ENCODE measurements at places on chromosomes 4 and X. TPM values are rescaled to one million over a fixed set of nuclear protein-coding genes. Genes with fewer than 3 reads are reported as not detected.

DNA sequence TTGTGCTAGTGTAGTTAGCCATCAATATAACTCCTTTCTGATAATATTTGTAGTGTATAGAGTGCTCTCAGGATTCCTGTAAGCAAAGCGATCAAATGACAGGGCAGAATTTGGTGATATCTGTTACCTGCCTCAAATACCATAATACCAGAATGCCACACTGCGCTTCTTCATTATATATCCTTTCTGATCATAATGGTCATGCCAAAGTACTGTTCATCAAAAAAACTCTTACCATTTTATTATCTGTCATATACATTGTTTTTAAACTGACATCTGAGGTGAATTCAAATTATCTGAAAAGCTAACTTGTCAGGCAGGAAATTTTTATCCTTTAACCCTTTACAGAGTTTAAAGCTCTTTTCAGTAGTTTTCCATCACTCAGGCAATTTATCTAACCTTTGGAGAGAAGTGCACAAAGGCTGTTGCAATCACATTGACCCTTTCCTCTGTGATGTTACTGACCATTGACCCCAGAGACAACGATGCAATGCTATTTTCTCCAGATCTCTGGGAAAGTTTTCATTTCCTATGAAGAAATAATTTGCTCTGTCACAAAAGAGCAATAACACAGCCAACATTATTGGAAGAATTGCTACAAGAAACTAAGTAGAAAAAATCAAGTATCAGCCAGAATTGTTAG, 37.4 kb downstream of the UGT2B4 start:
- DNase-seq, result no peak

DNA sequence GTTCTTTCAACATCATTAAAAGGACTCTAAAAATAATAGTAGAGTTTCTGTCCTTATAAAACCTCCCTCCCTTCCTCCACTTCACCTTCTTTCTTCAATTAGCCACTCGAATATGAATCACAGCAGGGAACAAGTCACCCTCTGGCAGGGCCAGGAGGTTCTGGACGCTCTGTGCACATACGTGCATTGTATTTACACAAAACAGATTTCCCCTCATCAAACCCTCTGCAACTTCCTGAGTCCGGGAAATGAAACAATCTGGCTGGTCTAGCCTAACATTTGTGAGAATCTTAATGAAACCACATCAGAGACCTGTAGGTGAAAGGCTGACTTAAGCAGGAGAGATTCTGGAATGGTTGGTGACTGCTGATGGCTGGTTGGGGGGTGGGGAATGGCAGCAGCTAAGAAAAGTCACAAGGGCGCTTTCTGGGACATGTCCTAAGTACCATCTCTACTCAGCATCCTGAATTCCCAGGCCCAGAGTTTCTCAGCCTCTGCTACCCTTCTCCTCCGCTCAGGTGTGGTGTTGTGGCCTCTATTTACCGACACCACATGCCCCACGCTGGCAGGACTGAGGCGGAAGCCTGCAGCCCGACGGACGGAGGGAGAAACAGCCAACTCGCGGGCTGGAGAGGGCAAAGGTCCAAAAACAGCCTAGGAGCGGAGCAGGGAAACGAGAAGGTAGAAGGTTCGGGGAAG, 1.0 kb downstream of the ZDHHC9 start:
- peak; percentile 70 for DNase-seq

DNA sequence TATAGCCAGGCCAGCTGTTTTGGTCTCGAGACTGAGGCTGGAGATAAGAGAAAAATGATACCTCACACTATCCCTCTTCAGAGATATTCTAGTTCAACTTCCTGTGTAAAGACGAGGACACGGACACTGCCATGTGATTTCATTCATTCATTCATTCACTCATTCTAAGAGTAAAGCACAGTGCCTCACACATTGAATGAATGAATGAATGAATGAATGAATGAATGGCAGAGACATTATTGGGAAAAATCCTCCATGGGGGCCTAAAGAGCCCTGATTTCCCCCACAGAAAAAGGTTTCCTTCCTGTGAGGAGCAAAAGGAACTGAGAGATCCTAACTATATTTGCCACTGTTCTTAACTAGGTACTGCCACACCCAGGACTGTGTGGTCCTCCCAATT, 183.4 kb upstream of the MAP3K15 start:
- no peak for DNase-seq

GRCh38 chr4:181952478-181952877, 290.7 kb upstream of the TENM3 start:
- DNase-seq, result peak; percentile 23

DNA sequence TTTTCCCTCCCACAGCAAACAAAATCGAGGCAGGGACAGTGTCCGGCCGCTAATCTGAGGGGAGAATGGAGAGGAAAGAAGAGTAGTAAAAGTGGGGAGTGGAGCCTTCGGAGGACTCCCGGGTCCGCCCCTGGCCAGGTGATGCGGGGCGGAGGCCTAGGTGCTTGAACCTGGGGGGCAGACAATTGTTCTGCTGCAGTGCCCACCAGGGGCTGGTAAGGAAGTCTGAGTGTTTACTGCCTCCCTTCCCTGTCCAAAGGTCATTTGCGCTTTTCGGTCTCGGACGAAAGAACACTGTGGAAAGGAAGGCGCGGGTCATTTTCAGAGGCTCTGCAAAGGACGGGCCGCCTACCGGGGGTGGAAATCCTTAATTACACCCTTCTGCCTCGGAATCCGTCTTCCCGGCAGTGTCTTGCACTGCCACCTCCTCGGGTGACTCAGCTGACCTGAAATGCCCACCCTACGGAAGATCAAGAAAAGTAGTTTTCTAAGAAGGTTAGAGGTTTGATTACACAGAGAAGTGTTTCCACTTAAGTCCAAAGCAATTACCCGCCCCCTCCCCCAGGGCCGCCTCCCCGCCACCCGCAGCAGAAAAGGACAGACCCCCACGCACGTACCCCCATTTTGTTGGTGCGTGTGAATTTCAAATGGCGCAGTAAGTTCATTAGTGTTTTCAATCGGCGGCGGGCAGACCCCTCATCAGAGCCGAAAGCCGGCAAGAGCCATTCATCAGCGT, 99.9 kb upstream of the TENM3 start:
- DNase-seq, result peak; percentile 49

DNA sequence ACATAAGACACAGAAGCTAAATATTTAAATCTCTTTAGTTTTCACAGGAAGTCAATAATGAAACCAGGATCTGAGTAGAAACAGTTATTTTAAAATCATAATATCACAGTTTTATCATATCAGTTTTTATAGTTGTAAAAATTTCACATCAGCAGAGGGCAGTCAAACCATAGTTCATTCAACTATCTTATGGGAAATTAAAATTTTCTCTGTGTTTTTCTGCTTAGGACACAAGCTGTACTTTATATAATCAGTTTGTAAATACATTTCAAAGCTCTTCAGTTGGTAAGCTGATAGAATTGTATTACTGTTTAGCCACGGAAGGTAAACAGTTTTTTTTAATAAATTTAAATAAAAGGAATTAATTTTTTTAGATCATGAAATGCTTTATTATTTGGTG, 204.8 kb upstream of the NUDT6 start:
- DNase-seq, result no peak

The GLRA2 gene
- 0.49 TPM for total RNA-seq

The SMIM10 gene
- 1.5 TPM for total RNA-seq

The REELD1 gene
- total RNA-seq, result 0.11 TPM
